Ureter (tissue), 1 donor: ENCODE measurements at places on chromosomes 5 and 9. TPM values are rescaled to one million over a fixed set of nuclear protein-coding genes. Genes with fewer than 3 reads are reported as not detected.

PIK3R1 gene
- total RNA-seq: 185 TPM

SHOC1 gene
- total RNA-seq: 0.16 TPM

CNTNAP3B gene
- total RNA-seq: 24.1 TPM

HSD17B3 gene
- not detected for total RNA-seq

PCDHGA12 gene
- 5.0 TPM for total RNA-seq

HTR4 gene
- total RNA-seq: not detected

SAXO1 gene
- 0.57 TPM for total RNA-seq

PCDHA4 gene
- total RNA-seq: 1.5 TPM

OTP gene
- not detected for total RNA-seq

LPCAT1 gene
- total RNA-seq: 48.0 TPM

PCDHB11 gene
- total RNA-seq: 2.1 TPM

NUDCD2 gene
- total RNA-seq: 28.1 TPM

IFNA2 gene
- not detected for total RNA-seq

PCDHGA6 gene
- 6.1 TPM for total RNA-seq

MUSK gene
- total RNA-seq: not detected

ARHGEF28 gene
- 34.5 TPM for total RNA-seq

ANKRD34B gene
- not detected for total RNA-seq

NR4A3 gene
- 26.2 TPM for total RNA-seq

GLDC gene
- total RNA-seq: 117 TPM

DMRT2 gene
- total RNA-seq: 0.26 TPM

TBC1D2 gene
- 60.8 TPM for total RNA-seq

RANBP17 gene
- 29.3 TPM for total RNA-seq

LHX6 gene
- 5.7 TPM for total RNA-seq

PRLR gene
- total RNA-seq: 6.2 TPM

CRHBP gene
- total RNA-seq: 2.0 TPM

ST8SIA4 gene
- total RNA-seq: 6.5 TPM

GDF9 gene
- total RNA-seq: 0.73 TPM

MARCOL gene
- total RNA-seq: not detected

PPP3R2 gene
- total RNA-seq: not detected

OLFML2A gene
- total RNA-seq: 13.1 TPM

TMC1 gene
- 3.5 TPM for total RNA-seq

CSF1R gene
- 16.9 TPM for total RNA-seq

ADGRV1 gene
- 4.7 TPM for total RNA-seq

BRIX1 gene
- total RNA-seq: 42.1 TPM

TRMT10B gene
- total RNA-seq: 18.0 TPM

OBP2B gene
- total RNA-seq: not detected

EPB41L4B gene
- total RNA-seq: 15.9 TPM

PCDHA12 gene
- total RNA-seq: 0.89 TPM

SOHLH1 gene
- not detected for total RNA-seq

PCDHGB5 gene
- total RNA-seq: 12.1 TPM

CDC20B gene
- not detected for total RNA-seq

SUSD1 gene
- total RNA-seq: 45.8 TPM

NMUR2 gene
- not detected for total RNA-seq

PTPRD gene
- total RNA-seq: 20.9 TPM
